ENCODE measurements at places on chromosomes 12 and 14. TPM values are rescaled to one million over a fixed set of nuclear protein-coding genes. Genes with fewer than 3 reads are reported as not detected.

The CFAP54 gene
- total RNA-seq, result 0.83 TPM

The CMTM5 gene
- not detected for total RNA-seq

The APOLD1 gene
- total RNA-seq, result 5.8 TPM

The CACNA2D4 gene
- total RNA-seq, result 19.3 TPM

The SLC24A4 gene
- 0.18 TPM for total RNA-seq

The KLHL33 gene
- total RNA-seq, result not detected

The CLEC4E gene
- total RNA-seq, result not detected

The ZCRB1 gene
- 10.7 TPM for total RNA-seq

The USP44 gene
- not detected for total RNA-seq

The SPTLC2 gene
- 29.4 TPM for total RNA-seq

The LYZ gene
- total RNA-seq, result 107 TPM

The CCDC175 gene
- total RNA-seq, result 1.6 TPM

The PTHLH gene
- not detected for total RNA-seq

The CD69 gene
- total RNA-seq, result 83.3 TPM

The SPX gene
- not detected for total RNA-seq

The PSMD9 gene
- total RNA-seq, result 33.1 TPM

The PHLDA1 gene
- total RNA-seq, result 6.7 TPM
